ENCODE measurements at places on chromosomes 16 and 17.

GRCh38 chr17:50799582-50799981 lies 32.3 kb upstream of the ANKRD40CL start:
- no peak for DNase-seq

GRCh38 chr17:28950017-28950751 lies 1.1 kb downstream of the PHF12 start:
- peak; percentile 36 for DNase-seq

DNA sequence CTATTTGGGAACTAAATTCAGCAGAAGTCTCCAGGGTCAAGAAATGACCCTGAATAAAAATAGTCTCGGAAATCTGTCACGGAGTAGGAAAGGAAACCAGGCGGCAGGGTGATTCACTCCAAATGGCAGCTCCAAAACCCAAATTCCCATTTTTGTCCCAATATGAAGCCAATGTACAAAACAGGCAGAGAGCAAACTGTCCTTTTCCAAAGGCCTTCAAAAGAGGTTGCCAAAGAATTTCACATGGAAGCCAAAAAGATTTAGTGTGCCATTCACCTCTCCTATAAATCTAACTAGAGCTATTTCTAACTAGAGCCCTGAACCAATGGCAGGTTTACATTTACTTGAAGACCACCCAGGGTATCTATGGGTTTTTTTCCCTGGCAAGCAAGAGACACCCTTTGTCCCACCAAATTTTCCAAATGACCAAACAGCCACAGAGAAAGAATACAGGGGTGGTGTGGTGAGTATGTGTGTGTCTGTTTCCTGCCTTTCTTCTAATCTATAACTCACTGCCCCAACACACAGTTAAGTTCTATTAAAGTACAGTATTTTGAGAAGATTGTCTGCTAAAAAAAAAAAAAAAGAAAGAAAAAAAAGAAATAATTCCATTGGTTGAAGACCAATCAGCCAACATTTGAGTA lies 6.8 kb downstream of the MYO1D start:
- DNase-seq, result no peak

GRCh38 chr16:19822533-19822932 lies 62.1 kb downstream of the GPRC5B start:
- no peak for DNase-seq

GRCh38 chr16:70804734-70805169 lies 3.8 kb upstream of the VAC14 start:
- DNase-seq, result no peak

DNA sequence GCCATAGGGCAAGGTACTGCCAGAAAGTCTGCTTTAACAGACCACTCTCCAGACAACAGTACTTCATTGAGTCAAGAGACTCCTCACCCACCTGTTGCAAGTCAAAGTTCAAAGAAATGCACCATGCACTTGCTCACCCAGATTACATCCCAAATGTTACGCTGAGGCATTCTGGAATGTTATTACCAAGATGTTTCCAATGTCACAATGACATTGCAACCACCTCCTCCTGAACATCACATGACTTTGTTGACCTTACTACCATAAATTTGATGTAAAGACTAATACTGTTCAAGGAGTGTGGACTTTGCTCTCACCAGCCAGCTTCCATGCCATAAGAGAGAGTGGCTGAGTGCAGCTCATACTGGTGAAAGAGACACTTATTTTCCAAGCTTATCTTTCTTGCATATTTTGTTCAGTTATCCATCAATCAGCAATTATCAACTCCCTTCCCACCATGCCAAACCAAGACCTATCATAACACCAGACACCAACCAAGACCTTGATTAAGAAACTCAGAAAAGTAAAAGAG lies 58.5 kb upstream of the BCAR1 start:
- no peak for DNase-seq

GRCh38 chr16:10519929-10520868 lies 60.2 kb downstream of the EMP2 start:
- DNase-seq, result no peak
